Lower lobe of right lung (tissue), 2 donors: ENCODE measurements at places on chromosomes 5 and 9. TPM values are rescaled to one million over a fixed set of nuclear protein-coding genes. Genes with fewer than 3 reads are reported as not detected.

Gene FANCG
- total RNA-seq, result 13.9 TPM

Gene SPAAR
- total RNA-seq, result 11.9 TPM

GRCh38 chr9:134204041-134204440, 39.7 kb upstream of the RNU6ATAC start:
- DNase-seq, result peak; percentile 10

Gene NDST1
- total RNA-seq, result 117 TPM

GRCh38 chr5:54341971-54342370, 31.6 kb upstream of the ARL15 start:
- DNase-seq, result no peak

- DNase-seq, result peak; percentile 54
Observed at GRCh38 chr9:124342776-124343485, 72.3 kb downstream of the PSMB7 start.

GRCh38 chr5:138641547-138642298, 66.5 kb upstream of the HSPA9 start:
- DNase-seq, result peak; percentile 75

- no peak for DNase-seq
Observed at GRCh38 chr5:178532666-178533065, 57.5 kb downstream of the COL23A1 start.

GRCh38 chr5:154403234-154403633, 42.6 kb upstream of the SAP30L start:
- DNase-seq, result no peak

Gene INSYN2B
- not detected for total RNA-seq

DNA sequence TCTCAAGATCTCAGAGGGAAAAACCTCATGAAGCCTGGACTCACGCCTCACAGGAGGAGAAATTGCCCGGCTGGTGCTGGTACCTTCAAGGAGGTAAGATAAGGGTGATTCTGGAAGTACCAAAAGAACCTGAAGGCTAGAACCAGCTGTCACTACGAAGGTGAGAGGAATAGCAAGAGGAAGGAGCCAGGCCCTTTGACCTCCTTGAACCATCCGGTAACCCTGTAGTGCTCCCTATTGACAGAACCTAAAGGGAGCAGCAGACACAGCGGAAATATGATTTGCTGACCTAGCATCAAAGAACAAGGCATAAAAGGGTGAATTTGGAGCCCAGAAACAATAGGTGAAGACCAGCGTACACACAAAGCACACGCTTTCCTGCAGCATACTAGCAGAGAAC, 92.2 kb downstream of the DOCK8 start:
- no peak for DNase-seq

DNA sequence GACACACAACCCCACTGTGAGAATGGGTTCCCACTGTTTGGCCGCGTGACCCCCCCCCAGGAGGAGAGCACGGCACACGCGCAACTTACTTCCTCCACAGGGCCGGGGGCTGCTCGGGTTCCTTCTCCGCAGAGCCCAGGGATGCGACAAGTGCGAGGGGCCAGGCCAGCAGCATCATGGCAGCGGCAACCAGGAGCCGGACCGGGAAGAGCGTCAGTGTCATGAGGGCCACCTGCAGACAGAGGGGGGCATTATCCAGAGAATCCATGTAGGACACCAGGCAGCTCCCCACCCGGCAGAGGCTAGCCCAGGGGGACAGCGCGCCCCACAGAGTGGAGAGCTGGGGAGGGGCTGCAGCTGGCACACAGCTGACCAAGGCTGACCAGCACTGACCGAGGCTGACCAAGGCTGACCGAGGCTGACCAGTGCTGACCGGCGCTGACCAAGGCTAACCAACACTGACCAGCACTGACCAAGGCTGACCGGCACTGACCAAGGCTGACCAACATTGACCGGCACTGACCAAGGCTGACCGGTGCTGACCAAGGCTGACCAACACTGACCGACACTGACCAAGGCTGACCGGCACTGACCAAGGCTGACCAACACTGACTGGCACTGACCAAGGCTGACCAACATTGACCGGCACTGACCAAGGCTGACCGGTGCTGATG, 22.3 kb downstream of the LPCAT1 start:
- DNase-seq, result no peak

DNA sequence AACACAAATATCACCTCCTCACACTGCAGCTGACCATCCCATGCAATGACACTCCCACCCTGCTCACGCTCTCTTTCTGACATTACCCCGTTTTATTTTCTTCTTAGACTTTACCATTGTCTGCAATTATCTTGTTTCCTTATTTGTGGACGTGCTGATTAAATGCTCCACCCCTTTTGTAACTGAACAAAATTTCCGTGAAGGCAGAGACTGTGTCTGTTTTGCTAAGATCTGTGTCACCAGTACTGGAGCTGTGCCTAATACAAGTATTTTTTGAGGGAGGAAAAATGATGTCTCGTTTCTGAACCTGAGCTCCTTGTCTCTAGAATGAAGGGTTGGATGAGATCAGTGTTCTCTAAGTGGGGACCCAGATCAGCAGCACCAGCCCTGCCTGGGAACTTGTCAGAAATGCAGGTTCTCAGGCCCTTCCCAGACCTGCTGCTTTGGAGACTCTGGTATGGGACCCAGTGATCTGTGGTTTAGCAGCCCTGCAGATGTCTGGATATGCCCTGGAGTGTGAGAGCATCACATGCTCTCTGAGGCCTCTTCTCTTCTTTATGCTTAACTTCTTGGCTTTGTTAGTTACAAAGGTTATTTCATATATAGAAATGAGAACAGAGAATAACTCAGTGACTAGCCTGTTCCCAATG, 181.7 kb upstream of the GAS1 start:
- DNase-seq, result no peak

DNA sequence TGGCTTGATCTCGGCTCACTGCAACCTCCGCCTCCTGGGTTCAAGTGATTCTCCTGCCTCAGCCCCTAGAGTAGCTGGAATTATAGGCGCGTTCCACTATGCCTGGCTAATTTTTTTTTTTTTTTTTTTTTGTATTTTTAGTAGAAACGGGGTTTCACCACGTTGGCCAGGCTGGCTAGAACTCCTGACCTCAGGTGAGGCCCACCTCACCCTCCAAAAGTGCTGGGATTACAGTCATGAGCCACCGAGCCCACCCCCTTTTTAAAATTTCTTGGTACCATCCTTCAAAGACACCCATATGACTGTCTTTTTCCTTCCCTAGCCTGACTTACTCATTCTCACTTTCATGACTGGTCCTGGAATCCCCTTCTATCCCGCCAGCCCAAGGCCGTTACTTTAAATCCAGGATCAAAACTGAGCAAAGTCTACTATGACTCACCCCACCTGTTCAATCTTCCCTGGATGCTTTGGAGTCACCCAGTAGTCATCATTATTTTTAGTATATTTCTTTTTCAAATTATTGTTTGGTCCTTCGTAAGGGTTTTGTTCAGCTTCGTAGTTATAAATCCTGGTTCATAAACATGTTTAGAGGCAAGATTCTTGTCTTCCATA, 1.2 kb upstream of the TBCA start:
- no peak for DNase-seq

Gene TLX3
- total RNA-seq, result not detected

DNA sequence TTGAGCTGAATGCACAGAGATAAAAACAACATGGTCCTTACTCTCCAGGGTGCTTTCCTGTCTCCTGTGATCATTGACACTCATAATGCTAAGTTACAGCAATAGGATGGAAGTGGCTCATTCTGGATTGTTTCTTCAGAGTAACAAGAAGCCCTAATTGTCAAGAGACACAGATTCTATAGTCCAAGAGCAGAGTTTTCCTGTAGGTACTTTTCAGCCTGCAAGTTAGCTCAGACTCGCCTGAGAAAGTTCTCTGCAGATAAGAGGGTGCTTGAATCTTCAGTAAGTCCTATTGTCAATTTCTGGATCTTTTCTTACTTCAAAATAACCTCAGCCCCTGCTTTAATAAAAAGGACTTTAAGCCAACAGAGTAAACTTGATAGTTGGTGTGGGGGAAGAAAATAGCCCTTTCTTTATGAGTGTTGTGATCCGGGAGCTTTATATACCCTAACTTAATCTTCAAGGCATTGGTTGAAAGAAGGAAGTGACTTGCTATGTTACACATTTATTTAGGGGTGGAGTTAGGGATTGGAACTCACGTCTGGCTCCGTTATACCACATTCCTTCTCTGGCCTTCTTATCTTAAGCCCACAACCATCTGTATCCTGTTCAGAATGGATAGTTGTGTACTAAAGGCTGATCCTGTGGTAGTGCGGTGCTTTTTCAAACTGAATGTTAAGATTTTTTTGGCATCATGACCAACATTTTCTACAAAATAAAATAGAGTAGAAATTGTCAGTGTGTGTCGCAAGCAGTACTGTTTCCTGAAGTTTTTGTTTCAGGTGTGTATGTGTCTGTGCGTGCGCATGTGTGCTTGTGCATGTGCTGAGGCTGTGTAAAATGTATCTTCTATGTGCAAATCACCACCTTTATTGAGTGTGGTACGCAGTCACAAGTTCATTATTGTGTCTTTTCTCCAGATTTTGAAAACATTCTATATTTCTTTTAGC, 173.9 kb downstream of the WDR70 start:
- DNase-seq, result no peak

Gene IFNA13
- 1.1 TPM for total RNA-seq

DNA sequence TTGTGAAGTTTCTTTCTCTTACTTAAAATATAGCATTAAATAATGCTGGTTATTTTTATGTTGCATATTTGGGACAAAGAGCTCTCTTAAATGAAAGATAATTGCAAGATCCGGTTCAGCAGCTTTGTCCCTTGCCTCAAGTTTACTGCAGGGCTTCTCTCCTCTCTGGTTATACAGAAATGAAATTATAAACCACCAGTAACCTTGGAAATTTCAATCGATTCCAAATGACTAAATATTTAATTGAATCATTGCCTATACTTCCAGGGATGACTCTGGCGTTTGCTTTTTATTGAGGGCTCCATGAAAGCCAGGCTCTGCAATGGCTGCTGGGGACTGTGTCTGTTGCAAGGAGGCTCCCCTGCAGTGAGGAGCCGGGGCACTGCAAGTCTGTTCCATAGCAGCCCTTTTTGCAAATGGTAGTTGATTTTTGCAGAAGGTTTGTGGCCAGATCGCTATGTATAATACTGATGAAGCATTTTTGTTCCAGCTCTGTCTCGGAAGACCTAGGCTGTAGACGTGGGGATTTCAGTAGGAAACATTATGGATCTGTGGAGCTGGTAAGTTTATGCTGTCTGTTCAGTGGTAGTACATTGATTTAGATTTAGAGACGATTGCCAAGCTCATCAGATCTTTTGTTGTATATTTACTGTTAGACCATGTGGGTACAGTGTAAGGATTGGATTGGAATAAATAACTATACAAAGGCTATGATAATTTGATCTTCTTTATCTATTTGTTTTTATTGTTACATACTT, at the start of gene GARNL3:
Gene GARNL3 (plus strand): TSS at position 313 of the 758 bp plus-strand sequence. CDS start 104 bp downstream, at position 417.
- DNase-seq, result no peak

DNA sequence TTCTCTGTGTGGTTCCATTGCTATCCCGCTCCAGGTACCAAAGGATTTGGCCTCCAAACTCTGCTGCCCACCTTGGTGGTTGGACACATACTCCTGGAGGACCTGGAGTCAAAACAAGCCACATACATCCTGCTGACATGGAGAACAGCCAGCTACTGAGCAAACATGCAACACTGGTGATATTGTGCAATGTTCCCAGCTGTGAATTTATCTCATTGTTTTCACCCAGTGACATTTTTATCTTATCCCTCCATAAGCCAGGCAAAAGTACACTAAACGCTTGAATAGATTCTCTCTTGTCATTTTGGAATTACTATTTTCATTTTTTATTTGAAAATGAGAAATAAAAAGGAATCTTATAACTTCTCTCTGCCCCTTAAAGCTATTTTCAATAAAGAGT, 11.1 kb upstream of the CTSL start:
- DNase-seq, result no peak

GRCh38 chr9:110116543-110116885, 91.4 kb downstream of the C9orf152 start:
- no peak for DNase-seq

Gene SCGB3A1
- total RNA-seq, result 1,318 TPM

Gene ANAPC2
- 58.2 TPM for total RNA-seq

GRCh38 chr5:156819967-156820581, 30.0 kb upstream of the PPP1R2B start:
- no peak for DNase-seq

Gene SH3PXD2B
- 49.8 TPM for total RNA-seq

DNA sequence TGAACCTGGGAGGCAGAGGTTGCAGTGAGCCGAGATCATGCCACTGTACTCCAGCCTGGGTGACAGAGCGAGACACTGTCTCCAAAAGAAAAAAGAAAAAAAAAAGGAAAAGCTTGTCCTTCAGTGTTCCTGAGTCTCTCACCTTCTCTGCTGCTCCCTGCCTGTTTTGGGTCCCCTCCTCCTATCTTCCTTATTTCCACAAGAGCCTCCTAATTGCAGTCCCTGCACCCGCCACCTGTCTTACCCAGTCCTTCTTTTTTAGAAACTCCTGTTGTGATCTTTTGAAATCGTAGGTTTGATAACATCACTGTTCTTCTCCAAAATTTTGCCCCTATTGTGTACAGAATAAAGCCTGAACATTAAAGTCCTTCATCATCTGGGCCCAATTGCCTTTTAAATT, 234.9 kb downstream of the SH3GL2 start:
- DNase-seq, result no peak

Gene IFNE
- not detected for total RNA-seq

DNA sequence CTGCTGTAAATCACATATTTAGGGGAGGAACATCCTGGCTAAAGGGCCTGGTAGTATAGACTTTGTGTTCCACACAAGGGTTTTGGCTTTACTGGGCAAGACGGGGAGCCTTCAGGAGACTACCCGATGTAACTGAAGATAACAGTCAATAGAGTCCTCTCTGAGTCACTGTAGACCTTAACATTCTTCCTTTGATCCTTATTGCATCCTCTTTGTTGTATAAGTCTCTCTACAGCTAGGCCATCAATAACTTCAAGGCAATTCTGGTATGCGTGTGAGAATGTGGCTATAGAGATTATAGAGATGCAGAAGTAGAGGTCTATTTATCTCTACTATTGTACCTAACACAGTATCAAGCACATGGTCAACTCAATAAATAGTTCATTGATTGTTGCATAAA, 67.3 kb upstream of the STK32A start:
- DNase-seq, result no peak

Gene CCL28
- 7.7 TPM for total RNA-seq

DNA sequence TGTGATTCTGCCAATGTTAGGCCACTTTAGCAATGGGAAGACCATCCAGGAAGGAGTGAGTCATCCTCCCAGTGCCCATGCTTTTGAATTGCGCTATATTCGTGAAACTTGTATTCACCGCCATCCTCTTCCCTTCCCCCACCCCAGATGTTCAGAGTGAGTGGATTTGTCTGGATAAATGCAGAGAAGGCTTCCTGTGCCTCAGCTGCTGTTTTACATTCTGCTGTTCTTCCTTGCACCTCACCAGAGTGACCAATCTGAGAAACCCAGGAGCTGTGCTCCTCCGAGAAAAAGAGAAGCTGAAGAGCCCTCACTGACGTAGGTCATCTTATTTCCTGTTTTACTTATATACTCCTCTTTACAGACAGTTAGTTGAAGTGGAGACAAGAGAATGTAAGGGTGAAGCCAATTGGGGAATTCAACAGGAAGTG, 24.6 kb upstream of the SVEP1 start:
- DNase-seq, result no peak

DNA sequence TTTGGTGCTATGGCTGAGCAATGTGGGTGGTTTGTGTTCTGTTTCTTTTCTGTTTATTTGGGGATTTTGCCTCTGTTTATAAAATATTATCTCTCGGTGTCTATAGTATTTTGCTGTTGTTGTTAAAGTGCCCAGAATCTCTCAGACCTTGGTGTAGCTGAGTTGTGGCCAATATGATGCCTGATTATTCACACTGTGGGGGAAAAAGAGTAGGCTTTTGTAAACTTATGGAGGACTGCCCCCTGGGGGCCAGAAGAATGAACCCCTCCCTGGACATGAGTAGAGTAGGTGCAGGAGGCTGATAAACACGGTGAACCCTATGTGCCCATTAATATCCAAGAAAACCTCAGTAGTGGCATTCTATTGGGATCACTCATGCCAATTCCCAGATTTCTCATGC, 49.0 kb upstream of the DPYSL3 start:
- DNase-seq, result no peak
